Mesendoderm (in vitro differentiated cells): ENCODE measurements at places on chromosomes 5 and 9.

- DNase-seq = no peak
Measured at GRCh38 chr5:113195251-113195650, 218.7 kb downstream of the DCP2 start.

- DNase-seq = no peak
Measured at GRCh38 chr5:81164476-81164875, 68.6 kb upstream of the CKMT2 start.

- DNase-seq = no peak
Measured at GRCh38 chr9:19876569-19877316, 87.9 kb upstream of the SLC24A2 start.

DNA sequence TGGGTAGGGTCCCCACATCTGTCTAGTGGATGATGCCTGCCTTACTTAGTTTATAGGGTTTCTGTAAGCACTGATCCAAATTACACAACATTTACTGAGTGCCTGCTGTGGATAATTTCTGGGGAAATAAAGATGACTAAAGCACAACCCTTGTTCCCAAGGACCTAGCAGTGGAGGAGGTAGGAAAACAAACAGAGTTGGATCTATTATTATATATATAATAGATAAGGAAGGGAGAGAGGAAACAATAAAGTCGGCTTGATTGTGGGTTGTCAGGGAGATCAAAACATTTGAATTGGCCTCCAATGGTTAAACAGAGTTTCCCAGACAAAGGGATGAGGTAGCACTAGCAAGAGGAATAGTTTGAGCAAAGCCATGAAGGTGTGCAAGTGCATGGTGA is 14.0 kb downstream of the IL33 start:
- DNase-seq = no peak

DNA sequence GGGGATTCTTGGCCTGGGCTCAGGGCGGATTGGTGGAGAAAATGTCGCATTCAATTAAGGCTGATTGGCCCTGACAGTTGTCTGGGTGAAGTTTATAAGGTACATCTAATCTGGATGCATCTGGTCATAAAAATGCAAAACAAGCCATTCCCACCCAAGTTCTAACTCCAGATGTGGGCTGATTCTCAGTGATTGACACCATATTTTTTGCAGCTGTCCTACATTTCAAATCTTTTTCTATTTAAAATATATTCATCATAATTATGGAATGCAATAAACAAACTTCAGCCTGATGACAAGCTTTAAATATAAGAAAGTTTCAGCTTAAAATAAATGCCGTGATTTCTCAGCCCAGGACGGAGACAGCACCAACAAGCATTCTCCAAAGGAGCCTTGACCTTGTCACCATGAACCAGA is 146.4 kb upstream of the SMIM23 start:
- no peak for DNase-seq

DNA sequence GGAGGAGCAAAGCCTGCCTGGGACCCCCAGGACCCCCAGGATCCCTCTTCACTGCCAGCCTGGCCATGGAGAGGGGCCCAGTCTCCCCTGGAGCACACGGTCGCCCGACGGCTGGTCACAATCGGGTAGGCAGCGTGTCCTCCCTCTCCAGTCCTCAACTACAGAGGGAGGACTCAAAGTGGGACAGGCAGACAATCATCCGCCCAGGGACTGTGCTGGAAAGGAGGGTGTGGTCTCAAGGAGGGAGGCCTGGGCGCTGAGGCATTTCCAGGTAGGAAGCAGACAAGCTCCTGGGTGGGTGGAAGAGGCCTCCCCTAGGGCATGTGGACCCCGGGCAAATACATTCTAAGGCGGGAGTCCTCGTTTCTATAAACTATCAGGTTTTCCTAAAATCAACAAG is 93.2 kb upstream of the ADAMTS2 start:
- DNase-seq = no peak
